Upper lobe of right lung (tissue), 1 donor: ENCODE measurements at places on chromosomes 3 and 15. TPM values are rescaled to one million over a fixed set of nuclear protein-coding genes. Genes with fewer than 3 reads are reported as not detected.

Gene PIERCE2
- total RNA-seq, result 2.3 TPM

Gene CDC25A
- 0.90 TPM for total RNA-seq

DNA sequence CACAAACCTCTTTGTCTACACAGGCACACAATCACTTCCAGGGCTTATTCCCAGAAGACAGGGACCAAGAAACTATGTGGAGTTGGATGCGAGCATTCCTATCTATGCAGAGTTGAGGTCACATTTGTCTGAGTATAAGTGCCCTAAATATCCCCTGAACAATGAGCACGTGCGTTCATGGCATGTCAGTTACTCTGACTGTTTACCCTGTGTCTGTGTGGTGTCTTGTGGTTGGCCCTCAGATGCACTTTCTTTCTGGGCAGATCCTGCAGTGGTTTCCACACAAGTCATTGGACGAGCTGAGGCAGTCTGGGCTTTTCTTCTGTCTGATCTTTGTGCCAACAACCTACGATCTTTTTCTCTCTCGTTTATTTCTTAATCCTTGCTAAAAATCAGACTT, 134.5 kb downstream of the FBN1 start:
- no peak overlapping the region for H3K27ac ChIP-seq
- no peak for DNase-seq
- no peaks in the 10 kb centered on the region for H3K36me3 ChIP-seq
- no peaks in the 10 kb centered on the region for H3K4me1 ChIP-seq

DNA sequence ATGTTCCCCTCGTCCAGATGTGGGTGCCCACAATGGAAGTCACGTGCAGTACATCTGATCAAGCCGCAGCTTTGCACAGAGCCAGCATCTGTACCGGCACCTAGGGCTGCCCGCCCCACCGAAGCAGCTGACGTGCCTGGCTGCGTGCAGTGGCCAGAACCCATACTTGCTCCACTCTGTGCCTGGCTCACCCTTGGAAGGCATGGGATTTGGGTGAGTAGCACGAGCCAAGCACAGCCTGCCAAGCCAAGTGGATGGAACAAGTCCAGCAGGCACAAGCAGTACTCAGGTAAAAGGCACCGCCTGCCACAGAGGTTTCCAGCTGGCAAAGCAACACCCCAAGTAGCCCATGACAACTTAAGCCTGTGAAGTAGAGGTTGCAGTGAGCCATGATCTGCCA, 261.3 kb downstream of the TBC1D5 start:
- no peaks in the 10 kb centered on the region for H3K27me3 ChIP-seq
- H3K4me1 ChIP-seq, result no peaks in the 10 kb centered on the region
- no peak overlapping the region for H3K27ac ChIP-seq
- peak; percentile 50 for DNase-seq
- H3K4me3 ChIP-seq, result no peak overlapping the region

GRCh38 chr3:57659806-57660439, 33.0 kb downstream of the DENND6A start:
- H3K36me3 ChIP-seq, result peaks cover 86% of the 10 kb centered on the region
- no peaks in the 10 kb centered on the region for H3K4me1 ChIP-seq
- no peaks in the 10 kb centered on the region for H3K27me3 ChIP-seq
- no peak overlapping the region for H3K4me3 ChIP-seq
- DNase-seq, result no peak

DNA sequence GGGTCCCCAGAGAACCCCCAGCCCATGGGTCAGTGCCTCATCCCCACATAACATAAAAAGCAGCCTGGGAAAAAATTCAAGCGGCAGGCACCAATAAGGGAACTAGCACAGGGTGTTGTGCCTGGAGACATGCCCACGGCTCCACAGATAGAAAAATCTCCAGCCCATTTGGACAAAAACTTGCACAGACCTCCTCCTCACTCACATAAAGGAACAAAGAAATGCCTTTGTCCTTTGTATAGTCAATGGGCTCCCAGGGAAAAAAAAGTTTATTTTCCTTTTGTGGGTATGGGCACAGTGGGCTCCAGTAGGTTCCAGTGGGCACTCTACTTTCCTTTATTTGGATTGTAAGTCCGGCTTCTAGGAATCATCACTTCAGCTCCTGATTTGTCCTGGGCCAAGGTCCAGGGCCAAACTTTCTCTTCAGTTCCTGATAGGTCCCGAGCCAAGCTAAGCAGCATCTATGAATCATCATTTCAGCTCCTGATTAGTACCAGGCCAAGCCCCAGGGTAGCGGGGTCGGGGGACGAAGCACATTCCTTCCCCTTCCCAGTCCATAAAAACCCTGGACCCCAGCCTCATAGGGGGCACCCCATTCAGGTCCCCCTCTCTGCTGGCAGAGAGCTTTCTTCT, 1.6 kb upstream of the DNAH12 start:
- H3K4me3 ChIP-seq, result no peak overlapping the region
- H3K36me3 ChIP-seq, result no peaks in the 10 kb centered on the region
- DNase-seq, result no peak
- no peaks in the 10 kb centered on the region for H3K27me3 ChIP-seq

DNA sequence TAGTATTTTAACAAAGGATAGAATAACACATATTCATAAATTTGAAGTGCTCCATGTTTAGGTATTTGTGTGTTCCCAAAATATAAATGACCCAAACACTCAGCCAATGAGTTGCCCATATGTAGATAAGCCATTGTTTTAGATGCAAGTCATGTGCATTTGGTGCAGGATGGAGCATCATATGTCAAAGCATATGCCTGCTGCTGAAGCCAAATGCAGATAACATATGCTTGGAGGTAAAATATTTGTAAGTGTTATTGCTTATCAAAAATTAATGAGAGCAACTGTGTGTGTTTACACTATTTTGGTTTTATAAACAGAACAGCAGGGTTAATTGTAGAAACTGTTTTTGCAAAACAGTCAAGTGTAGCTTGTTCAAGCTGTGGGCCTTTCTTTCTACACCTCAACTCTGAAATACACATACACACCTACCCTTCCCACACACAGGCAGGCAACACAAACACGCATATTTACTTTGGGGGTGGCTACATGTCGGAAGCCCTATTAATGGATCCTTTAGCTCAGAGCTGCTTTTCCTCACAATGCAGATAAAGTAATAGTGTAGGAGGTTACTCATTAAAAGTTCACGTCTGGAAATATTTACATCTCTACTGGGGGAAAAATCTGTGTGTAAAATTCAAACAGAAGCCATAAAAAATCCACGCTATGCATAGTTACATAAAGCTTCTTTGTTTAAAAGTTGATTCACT, 521.4 kb downstream of the ZNF385D start:
- no peak overlapping the region for H3K4me3 ChIP-seq
- no peaks in the 10 kb centered on the region for H3K4me1 ChIP-seq
- no peaks in the 10 kb centered on the region for H3K27me3 ChIP-seq

DNA sequence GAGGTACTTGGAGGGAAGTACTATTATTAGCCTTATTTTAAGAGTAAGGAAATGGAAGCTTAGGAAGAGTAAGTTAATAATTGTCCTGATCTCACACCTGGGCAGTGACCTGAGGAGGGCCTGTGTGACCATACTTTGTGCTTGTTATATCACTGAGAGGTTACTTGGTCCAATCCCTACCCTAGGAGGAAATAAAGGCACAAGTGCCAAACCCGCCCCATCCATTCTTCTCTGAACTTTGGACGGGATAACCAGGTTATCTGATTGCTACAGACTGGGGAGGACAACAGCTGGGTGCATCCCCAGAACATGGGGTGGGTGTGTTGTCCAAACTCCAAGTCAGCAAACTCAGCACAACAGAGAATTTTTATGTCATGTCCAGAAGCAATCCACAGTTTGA, 77.7 kb upstream of the NR2E3 start:
- H3K36me3 ChIP-seq, result no peaks in the 10 kb centered on the region
- H3K4me3 ChIP-seq, result no peak overlapping the region
- H3K4me1 ChIP-seq, result peaks cover 6% of the 10 kb centered on the region
- H3K27me3 ChIP-seq, result no peaks in the 10 kb centered on the region
- no peak overlapping the region for H3K27ac ChIP-seq

- no peak for DNase-seq
- H3K27ac ChIP-seq, result no peak overlapping the region
- H3K4me3 ChIP-seq, result no peak overlapping the region
- H3K4me1 ChIP-seq, result no peaks in the 10 kb centered on the region
- peaks cover 6% of the 10 kb centered on the region for H3K36me3 ChIP-seq
- H3K27me3 ChIP-seq, result no peaks in the 10 kb centered on the region
These were observed 136.0 kb downstream of the HCN4 start for GRCh38 chr15:73232776-73233175.

GRCh38 chr3:47847801-47848518, 45.0 kb downstream of the DHX30 start:
- no peak overlapping the region for H3K4me3 ChIP-seq
- no peak for DNase-seq
- no peak overlapping the region for H3K27ac ChIP-seq
- H3K36me3 ChIP-seq, result peaks cover 89% of the 10 kb centered on the region

DNA sequence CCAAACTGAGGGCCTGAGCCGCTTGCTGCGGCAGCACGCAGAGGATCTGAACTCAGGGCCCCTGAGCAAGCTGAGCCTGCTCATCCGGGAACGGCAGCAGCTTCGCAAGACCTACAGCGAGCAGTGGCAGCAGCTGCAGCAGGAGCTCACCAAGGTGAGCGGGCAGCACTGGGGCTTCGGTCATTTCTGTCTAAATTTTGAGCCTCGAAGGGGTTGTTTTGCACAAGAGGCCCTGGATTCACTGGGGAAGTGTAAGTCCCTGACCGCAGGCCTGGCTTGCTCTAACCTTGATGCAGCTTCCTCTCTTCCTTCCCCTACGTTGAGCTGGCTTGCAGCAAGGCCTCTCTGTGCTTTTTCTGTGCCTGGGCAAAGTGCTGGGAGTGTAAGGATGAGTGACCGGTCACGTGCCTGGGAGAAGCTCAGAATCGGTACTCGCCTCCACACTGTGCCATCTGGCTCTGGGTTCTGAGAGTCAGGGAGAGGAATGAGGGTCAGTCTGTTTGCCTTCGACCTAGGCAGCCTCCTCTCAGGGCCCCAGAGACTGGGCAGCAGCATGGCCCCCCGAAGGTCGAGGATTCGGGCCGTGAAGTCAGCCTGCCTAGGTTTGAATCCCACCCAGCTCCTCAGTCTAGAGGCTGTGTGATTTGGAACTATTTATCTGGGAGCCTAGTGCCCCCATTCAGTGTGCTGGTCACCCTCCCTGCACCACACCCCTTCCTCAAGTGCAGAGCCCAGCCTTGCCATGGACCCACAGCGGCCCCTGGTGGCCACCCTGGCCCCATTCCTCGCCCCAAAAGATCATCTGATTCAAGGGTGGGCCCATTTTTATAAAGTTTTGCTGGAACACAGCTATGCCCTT, 1.4 kb downstream of the FES start:
- DNase-seq, result peak; percentile 91
- peak overlapping the region; percentile 96 for H3K27ac ChIP-seq
- peaks cover 59% of the 10 kb centered on the region for H3K36me3 ChIP-seq
- peak overlapping the region; percentile 76 for H3K4me3 ChIP-seq

DNA sequence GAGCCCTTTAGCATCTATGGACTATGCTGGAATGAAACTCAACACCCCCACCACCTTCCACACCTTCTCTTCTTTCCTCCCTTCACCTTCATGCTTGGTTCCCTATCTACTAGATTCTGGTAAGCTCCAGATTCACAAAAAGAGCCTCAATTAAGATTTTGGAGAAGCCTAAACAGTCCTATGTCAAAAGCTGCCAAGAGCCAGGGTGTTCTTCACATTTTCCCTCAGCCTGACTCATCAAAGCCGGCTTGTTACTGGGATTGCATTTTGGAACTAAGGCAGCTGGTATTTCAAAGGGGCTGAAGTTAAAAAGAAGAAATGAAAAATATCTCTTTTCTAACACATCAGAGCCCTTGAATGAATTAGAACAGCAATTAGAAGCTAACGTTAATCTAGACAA, 247.7 kb downstream of the MYRIP start:
- DNase-seq, result no peak
- no peak overlapping the region for H3K27ac ChIP-seq
- no peaks in the 10 kb centered on the region for H3K27me3 ChIP-seq
- no peak overlapping the region for H3K4me3 ChIP-seq

- H3K4me3 ChIP-seq, result no peak overlapping the region
- peaks cover 81% of the 10 kb centered on the region for H3K36me3 ChIP-seq
- no peaks in the 10 kb centered on the region for H3K27me3 ChIP-seq
- no peak for DNase-seq
These were observed 39.6 kb downstream of the ATP13A3 start for GRCh38 chr3:194447161-194447560.

DNA sequence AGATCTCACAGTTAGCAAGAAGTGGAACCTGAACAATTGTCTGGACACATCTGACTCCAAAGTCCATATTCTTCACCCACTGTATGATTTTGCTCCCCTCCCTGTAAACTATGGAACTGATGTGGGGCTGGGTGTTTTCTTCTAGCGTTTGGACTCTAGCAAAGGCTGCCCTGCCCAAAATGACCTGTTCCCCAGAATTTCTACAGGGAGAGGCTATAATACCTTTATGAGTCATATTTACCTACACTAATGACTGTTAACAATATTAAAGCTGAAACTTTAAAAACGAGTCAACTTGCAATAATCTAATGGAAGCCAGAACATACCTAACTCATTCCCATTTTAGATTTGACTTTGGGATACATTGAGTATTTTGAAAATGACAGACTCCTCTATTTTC, 531.2 kb upstream of the CFAP20DC start:
- H3K27me3 ChIP-seq, result no peaks in the 10 kb centered on the region
- H3K4me3 ChIP-seq, result no peak overlapping the region
- DNase-seq, result no peak
- no peaks in the 10 kb centered on the region for H3K4me1 ChIP-seq
- no peaks in the 10 kb centered on the region for H3K36me3 ChIP-seq

- H3K36me3 ChIP-seq, result peaks cover 18% of the 10 kb centered on the region
- no peak overlapping the region for H3K4me3 ChIP-seq
- peaks cover 8% of the 10 kb centered on the region for H3K4me1 ChIP-seq
- H3K27me3 ChIP-seq, result no peaks in the 10 kb centered on the region
These were observed 20.3 kb downstream of the GMPS start for GRCh38 chr3:155890671-155891190.

DNA sequence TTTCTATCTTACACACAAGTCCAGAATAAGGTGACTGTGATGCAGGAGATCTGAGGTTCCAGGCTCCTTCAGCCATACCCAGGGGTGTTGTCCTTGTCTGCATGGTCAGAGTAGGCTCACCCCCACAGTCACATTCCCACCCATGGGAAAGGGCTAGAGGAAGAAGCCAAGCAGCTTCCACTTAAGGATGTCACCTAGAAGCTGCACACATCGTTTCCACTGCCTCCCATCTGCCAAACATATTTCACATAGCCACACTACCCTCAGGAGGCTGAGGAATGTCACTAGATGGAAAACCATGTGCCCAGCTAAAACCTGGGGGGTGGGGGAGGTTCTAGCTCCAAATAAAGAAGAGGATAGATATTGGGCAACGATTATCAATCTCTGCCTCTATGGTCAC, 58.1 kb downstream of the TMEM39A start:
- peaks cover 94% of the 10 kb centered on the region for H3K36me3 ChIP-seq
- H3K4me1 ChIP-seq, result no peaks in the 10 kb centered on the region
- no peaks in the 10 kb centered on the region for H3K27me3 ChIP-seq
- H3K4me3 ChIP-seq, result no peak overlapping the region

DNA sequence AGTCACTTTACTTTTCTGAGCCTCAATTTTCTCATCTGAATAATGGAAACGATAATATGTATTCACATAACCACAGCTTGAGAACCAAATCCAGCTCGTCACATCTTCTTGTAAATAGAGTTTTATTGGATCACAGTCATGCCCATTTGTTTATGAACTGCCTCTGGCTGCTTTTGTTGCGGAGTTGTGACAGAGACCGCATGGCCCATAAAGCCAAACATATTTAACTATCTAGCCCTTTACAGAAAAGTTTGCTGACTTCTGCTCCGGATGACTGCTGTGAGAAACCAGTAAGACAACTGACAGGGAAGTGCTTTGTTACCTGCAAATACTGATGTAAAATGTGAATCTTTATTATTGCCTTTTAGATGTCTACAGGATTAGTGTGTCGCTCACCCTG, 216.0 kb downstream of the RORA start:
- H3K36me3 ChIP-seq, result no peaks in the 10 kb centered on the region
- no peaks in the 10 kb centered on the region for H3K27me3 ChIP-seq
- no peak overlapping the region for H3K27ac ChIP-seq
- H3K4me1 ChIP-seq, result no peaks in the 10 kb centered on the region
